ENCODE measurements at places on chromosomes 13 and 19.

DNA sequence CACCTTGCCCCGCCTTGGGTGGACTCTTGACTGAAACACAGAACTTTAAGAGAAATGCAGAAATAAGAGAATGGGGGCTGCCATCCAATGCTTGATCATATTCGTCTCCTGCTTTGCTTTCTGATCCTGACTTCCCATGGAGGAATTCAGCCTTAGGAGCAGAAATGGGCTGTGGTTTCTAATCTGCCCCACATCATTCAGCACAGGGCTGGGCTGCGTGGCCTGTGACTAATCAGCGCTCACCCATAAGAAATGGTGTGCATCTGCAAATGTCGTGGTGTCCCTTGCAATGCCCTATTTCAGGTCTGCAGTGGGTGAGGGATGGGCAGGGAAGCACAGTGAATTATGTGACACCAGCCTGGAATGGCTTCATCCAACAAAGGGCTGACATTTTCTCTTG, 60.7 kb upstream of the URI1 start:
- no peak for DNase-seq

- DNase-seq = no peak
Measured at GRCh38 chr13:78601124-78601873, 2.1 kb downstream of the POU4F1 start.

DNA sequence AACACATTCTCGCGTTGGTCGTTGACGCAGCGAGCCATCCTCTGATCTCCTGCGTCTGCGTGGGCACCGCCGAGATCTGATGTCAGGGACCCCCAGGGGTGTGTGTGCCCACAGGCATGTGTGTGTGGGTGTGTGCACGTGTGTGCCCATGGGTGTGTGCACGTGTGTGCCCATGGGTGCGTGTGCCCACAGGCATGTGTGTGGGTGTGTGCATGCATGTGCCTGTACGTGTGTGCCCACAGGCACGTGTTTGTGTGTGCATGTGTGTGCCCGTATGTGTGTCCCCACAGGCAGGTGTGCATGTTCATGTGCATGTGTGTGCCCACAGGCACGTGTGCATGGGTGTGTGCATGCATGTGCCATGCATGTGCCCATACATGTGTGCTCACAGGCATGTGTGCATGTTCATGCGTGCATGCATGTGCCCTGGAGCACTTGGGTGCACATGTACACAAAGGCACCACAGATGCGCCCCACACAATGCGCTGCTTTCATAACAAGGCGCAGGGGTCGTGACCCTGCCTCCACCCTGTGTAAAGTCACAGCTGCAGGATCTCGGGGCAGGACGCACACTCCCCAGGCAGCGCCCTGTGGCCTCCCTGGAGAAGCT, 77.5 kb downstream of the RASA3 start:
- DNase-seq = no peak

- DNase-seq = no peak
Measured at GRCh38 chr13:111159362-111160320, 44.5 kb downstream of the ARHGEF7 start.

GRCh38 chr13:109817591-109818535, 31.5 kb upstream of the IRS2 start:
- peak; percentile 30 for DNase-seq

All from NCI-H2107 (cell line).